ENCODE measurements at places on chromosomes 16 and 17.

GRCh38 chr16:55418586-55418985 lies 60.4 kb upstream of the MMP2 start:
- no peak for DNase-seq

GRCh38 chr17:69269131-69269998 lies 40.7 kb upstream of the ABCA10 start:
- no peak for DNase-seq

DNA sequence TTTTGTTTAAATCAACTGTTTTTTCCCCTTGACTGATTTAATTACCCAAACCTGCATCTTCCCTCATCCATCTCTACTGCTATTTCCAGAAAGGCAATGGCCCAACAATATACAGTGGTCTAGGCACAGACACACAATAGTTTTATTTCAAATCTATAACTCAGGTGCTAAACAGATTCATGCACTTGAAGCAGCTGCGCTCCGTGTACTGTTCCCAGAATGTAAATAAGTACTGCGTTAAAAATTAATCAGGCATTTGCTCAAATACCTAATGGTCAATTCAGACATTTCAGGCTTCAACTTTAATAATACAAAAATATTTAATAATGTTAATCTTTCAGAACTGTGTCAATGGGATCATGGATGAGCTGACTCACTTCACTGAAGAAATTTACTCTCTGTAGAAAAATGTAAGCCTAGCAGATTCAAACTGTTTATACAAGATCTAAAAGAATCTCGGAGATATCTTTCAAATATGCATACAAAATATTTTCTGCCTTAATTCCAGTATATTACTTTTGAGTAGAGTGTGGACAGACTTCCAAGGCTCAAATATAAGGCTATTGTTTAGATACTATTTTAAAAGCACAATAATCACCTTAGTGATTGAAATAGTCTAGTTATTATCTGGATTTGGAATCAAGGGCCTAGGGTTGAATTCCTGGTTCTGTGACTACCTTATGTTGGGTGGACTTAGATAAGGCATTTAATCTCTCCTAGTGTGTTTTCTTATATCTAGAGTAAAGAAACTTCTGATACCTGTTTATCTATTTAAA lies 97.4 kb upstream of the PSMD7 start:
- DNase-seq, result no peak

DNA sequence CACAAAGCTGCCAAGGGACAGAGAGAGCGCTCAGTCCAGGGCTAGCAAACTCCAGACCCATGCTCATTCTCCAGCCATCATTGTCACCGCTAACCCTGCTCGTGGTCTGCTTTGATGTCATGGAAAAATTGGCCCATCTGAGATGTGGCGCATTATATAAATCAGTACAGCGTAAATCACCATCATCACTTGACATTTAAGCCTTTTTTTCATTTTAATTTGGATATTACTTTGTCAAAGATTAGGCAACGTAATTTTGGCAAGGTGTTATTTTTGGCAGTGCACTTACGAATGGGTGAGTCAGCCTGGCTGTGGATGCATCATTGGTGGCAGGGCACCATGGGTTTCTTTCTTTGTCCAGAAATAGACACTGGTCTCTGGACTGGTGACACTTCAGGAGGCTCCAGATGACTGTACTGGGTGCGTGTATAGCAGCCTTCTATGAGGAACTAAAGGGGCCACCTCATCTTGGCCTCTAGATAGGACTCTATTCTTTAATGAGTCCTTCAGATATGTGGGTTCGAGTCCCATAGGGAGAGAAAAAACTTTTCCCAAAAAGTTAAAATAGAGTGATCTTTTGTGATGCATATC lies 166.3 kb downstream of the MSI2 start:
- DNase-seq, result no peak

DNA sequence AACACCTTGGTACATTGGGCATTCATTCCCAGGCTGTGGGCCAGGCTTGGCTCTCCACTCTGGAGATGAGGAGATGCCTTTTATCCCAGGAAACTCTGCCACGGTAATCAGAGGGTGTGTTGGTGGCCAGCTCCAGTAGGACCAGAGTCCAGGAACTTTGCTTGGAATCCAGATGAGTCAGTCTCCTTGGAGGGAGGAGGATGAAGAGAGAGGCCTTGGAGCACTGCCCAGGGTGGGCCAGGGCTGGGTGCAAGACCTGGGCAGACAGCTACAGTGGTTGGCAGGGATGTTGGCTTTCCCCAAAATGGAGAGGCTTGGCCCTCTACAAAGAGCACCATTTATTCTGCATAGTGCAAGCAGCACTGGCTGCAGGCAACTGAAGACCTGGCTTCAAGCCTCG lies 209.0 kb downstream of the RGS9 start:
- DNase-seq, result no peak

DNA sequence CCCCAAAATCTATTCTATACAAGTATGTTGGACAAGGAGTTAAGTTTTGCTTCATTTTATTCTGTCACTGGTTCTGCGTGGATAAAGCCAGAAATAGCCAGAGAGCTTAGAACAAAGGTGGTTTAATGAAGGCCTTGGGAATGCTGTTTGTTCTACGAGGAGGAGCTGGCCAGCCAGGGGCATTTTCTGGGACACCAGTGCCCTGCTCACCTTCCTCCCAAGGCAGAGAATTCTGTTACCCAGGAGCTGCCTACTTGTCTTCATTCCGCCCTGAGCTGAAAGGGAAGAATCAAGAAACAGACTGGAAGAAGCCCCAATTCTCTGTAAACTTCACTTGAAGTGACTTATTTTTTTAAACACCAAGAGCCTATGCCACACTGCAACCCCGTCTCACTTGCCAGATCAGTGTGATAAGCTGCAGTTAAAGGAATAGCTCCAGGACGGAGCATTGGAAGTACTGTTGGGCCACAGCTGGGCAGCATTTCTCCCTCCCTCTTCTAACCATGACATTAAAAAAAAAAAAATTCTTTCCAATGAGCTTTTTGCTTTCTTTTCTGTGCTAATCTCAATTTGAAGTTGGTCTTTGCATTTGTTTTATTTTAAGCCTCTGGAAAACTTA lies 149.8 kb upstream of the DYNLRB2 start:
- DNase-seq, result no peak
